ENCODE measurements at places on chromosomes 13 and 19. TPM values are rescaled to one million over a fixed set of nuclear protein-coding genes. Genes with fewer than 3 reads are reported as not detected.

DNA sequence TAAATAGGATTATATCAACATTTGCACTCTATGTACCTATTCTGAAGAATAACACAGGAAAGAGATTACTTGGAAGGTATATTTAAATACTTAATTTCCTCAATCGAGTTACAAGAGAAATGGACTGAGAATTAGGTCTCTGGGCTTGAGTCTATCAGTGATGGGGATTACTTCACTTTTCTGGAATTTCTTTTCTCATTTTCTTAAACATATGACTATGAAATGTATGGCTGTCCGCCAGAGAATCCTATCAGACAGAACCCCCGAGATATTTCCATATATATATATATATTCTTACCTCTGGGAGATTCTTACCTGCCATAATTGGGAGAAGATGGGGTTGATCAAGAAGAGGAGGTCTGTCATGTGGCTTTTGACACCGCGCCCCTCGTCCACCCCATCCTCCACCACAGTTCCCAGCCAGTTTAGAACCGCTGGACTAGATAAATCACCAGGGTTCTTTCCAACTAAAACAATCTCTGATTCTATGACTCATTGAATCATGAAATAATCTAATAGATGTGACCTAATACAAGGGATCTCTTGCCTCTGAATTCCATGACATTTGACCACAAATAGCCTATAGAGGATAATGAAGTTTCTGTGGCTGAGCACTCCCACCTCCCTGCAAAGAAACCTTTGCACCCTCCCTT lies 231.3 kb downstream of the TBC1D4 start:
- DNase-seq, result no peak

TTC9B gene
- total RNA-seq, result not detected

- DNase-seq, result no peak
Measured at GRCh38 chr19:58009301-58009665, 6.7 kb upstream of the ZNF606 start.

DNA sequence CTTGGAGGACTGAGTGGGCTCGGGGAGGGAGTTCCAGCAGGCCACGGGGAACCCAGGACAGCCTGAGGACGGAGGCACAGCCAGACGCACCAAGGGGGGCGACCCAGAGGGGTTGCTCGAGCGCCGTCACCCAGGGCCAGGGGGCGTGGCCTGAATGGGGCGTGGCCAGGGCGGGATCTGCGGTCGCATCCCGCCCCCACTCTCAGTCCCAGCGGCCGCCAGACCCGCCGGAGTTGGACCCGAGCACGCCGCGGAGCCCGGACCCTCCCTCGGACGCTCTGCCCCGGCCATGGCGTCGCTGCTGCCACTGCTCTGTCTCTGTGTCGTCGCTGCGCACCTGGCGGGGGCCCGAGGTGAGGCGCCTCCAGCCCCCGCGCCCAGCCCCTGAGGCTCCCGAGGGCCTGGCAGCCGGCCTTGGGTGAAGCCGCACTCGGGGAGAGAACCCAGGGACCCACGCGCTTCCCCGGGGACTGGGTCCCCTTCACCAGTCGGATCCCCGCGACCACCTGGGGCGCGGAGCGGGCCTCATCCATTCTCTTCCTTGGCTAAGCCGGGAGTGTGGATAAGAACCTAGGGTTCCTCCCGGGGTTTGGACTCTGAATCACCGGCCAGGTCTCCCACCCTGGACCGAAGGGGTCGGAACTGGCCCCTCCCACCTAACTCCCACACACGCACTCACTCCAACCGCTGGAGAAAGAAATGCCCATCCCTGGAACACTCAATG lies at the start of gene CILP2:
Gene CILP2 (plus strand): TSS at position 205 of the 724 bp plus-strand sequence. CDS start 85 bp downstream, at position 290.
- no peak for DNase-seq

- DNase-seq, result peak; percentile 42
Measured at GRCh38 chr19:18292462-18292809, 11.0 kb upstream of the JUND start.

DNA sequence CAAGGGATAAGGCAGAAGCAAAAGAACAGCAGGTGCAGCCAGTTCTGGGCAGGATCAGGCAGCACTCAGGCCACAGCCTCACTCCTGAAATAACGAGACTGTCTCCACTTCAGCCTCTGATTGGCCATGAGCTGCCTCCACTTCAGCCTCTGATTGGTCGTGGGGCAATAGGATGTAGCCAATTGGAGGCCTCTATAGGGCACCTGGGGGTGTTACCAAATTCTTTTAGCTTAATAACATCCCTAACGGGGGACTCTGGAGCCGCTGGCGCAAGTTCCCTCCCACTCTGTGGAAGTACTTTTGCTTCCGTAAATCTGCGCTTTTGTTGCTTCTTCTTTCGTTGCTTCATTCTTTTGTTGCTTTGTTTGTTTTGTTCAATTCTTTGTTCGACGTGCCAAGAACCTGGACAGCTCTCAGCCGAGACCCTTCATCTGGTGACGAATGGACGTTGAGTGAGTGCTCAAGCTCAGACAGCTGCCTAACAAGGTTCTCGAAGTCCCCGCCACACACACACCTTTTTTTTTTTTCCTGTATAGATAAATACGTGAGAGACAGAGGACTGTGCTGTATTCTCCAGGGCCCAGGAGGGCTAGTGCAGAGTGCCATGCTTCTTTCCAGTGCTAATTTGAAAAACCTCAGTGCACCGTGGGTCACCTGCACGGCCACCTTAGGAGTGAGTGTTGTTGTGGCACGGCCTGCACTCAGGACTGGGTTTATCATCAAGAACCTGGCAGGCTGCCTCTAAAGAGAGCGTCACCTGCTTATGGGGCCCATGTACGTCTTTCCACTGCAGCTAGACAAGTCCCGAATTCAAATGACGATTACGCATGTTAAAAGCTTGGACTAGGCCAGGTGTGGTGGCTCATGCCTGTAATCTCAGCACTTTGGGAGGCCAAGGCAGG lies 32.0 kb upstream of the TUBGCP3 start:
- no peak for DNase-seq

- no peak for DNase-seq
Measured at GRCh38 chr13:21077076-21077787, 15.8 kb upstream of the LATS2 start.

DNA sequence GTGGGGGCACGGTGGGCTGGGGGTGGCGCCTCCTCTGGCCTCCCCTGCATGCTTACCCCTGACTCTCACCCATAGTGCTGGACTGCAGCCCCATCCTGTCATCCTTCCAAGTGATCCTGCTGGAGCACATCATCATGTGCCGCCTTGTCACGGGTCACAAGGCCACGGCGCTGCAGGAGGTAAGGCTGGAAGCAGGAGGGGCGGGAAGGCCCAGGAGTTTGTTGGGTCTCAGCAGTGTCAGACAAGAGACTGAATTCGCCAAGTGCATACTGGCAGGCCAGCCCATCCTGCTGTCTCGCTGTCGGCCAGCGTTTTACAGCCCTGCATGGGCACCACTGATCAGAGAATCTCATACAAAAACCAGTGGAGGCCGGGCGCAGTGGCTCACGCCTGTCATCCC lies 23.1 kb downstream of the MAU2 start:
- DNase-seq, result no peak

GRCh38 chr13:106593132-106593531 lies 25.2 kb upstream of the ARGLU1 start:
- no peak for DNase-seq

- no peak for DNase-seq
Measured at GRCh38 chr19:16014923-16015804, 61.1 kb upstream of the TPM4 start.

SBK2 gene
- not detected for total RNA-seq

DNA sequence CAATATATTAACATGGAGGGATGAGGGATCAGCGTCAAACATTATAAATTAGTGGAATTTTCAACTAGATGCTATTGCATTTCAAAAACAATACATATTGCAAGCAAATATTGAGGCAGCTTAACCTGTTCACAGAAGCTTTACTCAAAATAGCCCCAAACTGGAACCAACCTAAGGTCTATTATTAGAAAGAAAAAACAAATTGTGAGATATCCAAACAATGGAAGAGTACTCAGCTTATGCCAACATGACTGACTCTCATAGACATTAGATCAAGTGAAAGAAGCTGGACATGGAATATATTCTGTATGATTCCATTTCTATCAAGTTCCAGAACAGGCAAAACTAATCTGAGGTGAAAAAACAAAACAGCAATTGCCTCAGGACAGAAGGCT lies 27.6 kb upstream of the NEK3 start:
- no peak for DNase-seq
